ENCODE measurements at places on chromosomes 6 and 20.

DNA sequence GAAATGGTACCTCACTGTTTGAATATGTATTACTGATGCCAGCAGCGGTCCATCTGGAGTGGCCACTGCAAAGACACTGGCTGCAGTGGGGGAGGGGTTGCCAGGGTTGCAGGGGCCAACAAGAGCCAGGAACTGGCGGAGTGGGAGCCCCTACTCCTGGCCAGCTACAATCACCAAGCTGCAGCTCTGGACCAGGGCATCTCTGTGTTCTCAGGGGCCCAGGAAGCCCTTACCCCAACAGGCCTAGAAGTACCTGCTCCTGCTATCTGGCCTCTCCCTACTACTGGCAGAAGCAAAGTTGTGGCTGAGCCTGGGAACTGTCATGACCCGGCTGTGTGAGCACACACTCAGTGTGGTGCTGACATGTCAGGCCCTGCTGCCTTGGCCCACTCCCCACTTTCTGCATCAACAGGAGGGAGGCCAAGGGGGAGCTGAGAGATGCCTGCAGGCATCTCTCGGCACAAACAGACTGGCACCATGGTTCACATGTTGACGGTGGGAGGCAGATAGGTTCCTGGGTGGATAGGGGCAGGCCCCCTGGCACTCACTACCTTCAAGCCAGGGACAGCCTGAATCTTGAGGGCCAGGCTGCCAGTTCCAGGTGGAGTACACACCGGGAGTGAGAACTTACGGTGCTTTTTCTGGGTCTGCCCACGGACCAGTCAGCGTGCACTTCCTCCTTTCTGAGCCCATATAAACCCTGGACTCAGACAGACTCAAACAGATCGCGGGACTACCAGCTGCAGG is 1188.0 kb downstream of the GRIK2 start:
- DNase-seq: no peak

DNA sequence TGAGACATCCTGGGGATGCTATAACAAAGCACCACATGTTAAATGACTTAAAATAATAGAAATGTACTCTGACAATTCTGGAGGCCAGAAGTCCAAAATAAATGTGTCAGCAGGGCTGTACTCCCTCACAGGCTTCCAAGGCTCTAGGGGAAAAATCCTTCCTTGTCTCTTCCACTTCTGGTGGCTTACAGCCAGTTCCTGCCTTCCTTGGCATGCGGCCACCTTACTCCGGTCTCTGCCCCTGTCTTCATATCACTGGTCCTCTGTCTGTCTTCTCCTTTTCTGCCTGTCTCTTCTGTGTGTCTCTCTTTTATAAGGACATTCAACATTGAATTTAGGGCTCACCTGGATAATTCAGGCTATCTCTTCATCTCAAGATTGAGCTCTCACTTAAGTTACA is 155.3 kb upstream of the SYNCRIP start:
- no peak for DNase-seq

DNA sequence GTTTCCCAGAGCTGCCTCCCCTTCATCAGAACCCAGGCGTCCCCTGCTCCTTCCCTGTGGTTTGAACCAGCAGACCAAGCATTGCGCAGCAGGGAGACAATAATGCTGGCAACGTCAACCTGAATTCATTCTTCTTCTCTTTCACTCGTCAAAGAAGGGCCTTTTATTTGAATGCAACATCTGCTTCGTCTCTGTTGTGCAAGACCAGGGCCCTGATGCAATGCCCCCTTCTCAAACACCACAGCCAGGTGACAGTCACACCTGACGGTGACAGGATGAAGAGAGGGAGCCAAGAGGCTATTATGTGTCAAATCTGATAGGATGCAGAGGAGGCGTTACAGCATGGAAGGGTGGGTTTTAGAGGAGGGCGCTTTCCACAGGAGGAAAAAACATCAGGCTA is 8.0 kb downstream of the INSM1 start:
- no peak for DNase-seq

DNA sequence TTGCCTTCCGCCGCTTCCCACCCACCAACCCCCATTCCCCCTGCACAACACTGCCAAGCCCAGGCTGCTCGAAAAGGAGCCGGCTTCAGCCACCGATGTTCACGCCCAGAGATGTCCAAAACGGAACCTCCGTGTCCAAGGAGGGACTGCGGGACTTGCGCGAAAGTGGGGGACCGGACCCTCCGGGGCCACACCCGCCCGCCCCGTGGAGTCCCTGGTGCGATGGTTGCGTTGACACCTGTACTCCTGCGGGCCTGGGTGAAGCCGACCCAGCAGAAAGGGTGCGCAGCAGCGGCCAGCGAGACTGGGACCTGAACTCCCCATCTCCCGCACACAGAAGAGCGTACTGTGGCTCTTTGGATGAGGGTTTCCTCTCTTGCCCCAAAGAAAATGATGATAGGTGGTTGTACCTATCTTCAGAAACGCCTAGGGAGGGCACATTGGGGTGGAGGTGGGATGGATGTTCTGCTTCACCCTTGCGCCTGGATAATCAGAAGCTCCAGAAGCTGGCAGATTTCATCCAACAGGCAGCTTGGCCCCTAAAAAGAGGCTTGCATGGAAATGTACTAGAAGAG is 1.9 kb upstream of the VGLL2 start:
- DNase-seq: no peak

DNA sequence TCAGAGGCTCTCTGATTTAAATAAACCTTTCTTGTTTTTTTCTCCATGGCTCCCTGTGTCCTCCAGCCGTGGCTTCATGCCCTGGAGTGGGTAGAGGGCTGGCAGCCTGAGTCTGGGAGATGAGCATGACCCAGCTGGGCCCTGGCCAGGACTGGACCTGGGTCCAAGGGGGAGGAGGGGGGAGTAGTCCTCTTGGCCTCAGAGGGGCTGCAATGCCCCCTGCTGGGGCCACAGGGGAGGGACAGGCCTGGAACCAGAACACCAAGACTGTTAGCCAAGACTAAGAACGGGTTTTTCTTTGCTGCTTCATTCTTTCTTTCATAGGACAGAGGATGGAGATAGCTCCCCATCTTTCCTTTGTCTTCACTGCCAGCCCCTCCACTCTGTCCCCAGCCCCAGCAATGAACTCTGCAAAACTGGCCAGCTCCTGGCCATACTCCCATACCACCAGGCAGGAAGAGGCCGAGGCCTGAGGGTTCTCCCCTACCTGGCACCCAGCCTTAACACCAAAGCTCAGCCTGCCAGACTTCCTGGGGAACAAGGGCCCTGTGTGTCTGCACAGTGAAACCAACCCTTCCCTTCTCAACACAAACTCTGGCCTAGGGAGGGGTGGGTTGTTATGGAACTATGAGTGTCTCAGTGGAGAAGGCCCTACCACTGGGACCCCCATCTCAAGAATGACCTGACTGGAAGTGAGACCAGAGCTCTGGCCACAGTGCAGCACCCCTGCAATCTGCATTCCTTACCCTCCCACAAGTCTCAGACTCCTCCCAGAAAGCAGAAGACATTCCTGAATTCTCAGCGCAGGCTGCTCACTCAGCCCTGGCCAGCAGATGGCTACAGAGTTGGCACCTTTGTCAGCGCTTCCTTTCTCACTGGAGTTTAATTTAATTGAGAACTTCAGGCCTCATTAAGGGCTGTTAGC is 11.0 kb downstream of the SLC29A1 start:
- no peak for DNase-seq

DNA sequence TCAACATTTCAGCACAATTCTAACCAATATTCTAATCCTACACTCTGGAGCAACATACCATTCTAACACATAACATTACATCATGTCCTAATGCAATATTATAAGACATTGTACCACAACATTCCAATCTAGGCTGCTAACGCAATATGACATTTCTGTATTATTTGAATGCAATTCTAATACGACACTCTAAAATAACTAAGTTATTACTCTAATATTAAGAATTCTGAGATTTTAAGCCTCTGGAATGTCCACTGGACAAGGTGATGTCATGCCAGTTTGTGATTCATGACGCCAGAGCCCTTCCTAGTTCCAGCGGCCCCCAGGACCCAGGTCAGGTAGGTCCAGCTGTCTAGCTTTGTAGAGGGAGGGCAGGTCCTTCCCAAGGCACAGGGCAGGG is 69.7 kb upstream of the SIRPA start:
- DNase-seq: no peak

DNA sequence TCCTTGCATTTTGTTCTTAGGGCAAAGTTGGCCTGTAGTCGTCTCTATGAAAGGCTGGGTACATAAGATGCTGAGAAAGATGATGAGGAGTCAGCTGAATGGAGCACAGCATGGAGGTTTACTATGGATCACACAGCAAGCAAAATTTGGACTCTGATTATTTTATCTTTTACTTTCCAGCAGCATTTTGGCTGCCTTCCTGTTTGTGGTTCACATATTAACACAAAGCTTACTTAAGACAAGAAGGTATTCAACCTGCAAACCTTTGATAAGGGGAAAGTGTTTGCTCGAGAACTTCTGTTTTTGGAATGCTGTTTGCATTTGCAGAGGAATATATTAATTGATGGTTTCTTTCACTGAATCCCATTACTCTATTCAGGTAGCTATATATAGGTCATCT is 103.1 kb upstream of the ENPP5 start:
- no peak for DNase-seq

DNA sequence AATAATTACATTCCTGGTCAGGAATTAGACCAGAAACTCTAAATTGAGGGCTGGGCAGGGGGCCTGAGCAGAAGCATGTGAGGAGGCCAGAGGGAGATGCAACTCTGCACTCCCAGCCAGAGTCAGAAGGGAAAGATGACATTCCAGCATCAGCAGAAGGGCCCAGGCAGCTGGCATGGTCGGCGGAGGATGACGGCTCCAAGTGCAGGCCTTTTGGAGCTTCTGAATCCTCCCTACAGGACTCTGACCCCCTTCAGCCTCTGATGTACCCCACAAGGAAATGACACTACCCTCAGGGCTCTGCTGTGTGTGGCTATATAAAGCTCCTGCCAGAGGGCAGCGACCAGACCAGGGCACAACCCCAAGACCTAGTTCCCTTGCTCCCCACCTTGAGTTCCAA is 1.9 kb downstream of the LRFN2 start:
- DNase-seq: no peak

DNA sequence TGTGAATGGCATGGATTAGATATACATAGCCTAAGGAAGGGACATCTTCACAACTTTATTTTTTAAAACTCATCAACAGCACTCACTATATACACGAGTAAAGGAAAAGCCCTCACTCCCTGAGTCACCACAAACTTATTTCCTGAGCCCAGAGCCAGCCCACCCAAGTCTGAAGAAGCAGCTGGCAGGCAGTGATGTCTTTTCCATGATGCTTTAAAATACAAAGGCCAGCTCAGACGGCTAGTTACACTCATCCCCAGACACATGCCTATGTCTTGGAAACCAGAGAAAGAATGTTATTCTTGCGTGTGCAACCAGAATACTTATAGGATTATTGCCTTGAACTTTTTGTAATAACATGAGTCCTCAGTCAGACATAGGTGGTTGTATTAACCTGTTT is 114.4 kb downstream of the ADGRG6 start:
- DNase-seq: no peak

GRCh38 chr6:68640491-68640835 is 5.4 kb downstream of the ADGRB3 start:
- DNase-seq: no peak

DNA sequence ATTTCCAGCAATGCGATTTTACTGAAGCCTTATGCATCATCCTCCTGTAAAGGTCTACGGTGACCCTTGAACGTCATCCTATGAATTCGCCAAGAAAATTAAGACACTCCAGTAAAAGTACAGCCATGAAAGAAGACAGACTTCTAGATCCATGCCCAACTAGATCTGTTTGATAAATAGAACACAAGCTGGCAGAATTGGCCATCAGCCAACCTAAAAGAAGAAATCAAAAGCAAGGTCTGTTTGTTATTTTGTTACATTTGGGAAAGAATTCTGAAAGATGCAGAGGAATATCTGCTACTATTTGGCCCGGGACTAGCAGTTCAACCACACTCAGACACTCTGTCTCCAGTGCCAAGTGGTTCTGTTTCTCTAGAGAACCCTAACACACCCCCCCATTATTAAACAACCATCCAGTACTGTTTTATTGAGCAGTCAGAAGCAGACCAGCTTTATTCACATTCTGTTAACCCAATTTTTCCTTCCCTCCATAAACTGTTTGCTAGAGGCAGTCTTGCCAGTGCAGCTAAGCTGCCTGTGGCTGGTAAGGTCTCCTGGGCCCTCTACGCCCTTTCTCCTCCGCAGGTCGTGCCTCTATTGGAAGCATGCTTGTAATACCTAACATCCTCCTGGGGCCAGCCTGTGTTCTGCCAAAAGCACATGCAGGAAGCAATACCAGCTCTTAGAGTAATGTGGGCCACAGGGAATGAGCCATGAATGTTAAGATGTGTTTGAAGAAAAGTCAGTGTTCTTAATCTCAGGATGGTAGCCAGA is 30.7 kb downstream of the LY86 start:
- DNase-seq: no peak

DNA sequence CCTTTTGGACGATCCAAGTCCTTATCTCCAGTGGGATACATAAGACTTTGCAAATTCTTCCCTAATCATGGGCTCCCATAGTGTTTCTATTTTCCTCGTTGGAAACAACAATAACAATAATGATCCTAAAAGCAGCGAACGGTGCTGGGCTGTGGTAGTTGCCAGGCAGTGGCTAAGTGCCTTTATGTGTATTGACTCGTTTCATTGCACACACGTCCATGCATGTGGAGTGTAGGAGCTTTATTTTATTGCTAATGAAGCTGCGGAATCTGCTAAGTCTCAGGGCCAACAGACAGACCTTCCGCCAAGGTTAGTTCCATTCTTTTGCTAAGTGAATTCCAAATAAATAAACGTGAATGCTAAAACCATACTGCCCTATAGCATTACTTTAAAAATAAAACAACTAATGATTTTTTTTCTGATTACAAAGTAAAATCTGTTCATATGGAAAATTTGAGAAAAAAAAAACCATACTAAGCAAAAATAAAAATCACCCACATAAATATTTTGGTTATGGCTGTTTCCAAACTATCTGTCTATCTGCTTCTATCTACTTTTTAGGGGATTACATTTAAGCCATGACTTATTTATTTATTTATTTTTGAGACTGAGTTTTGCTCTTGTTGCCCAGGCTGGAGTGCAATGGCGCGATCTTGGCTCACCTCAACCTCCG is 297.9 kb downstream of the BMP7 start:
- DNase-seq: no peak

GRCh38 chr6:122033564-122034181 is 365.8 kb upstream of the HSF2 start:
- DNase-seq: no peak

DNA sequence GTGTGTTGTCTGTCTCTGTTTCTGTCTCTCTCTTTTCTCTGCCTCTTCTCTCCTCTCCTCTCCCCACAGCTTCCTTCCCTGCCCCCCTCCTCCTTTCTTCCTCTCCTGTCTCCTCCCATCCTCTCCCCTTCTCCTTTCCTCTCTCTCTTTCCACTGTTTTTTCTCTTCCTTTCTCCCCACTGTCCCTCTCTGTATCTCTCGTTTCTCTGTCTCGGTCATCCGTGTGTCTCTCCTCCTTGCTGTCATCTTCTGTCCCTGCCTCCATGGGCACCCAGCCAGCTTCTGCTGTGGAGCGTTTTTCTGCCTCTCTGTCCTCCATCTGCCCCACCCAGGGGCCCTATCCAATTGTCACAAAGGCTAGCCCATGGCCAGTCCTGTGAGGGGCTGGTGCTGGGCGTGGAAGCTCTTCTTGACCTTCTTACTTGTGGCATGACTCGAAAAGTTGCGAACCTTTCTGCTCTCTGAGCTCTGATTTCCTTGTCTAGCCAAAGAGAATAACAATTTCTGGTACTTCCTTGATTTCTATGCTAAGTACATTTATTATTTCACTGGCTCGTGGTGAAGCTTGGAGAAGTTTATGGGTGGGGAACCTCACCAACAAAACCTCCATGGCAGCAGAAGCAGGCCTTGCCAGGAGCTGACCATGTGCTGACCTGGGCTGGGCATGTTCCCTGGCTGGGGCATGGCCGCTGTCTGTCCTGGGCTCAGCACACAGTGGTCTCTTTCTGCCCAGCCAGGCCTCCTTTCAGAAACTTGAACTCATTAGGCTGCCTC is 69.3 kb downstream of the CEBPB start:
- no peak for DNase-seq
